ENCODE measurements at places on chromosomes 13 and 19. TPM values are rescaled to one million over a fixed set of nuclear protein-coding genes. Genes with fewer than 3 reads are reported as not detected.

FAM83E gene
- 0.46 TPM for total RNA-seq

FARP1 gene
- total RNA-seq = 30.6 TPM

OR7D2 gene
- not detected for total RNA-seq

KLF12 gene
- 4.7 TPM for total RNA-seq

PTGIR gene
- total RNA-seq = 3.0 TPM

GAPDHS gene
- not detected for total RNA-seq

TEX101 gene
- total RNA-seq = not detected

CCNA1 gene
- total RNA-seq = 1.4 TPM

UBL3 gene
- total RNA-seq = 8.4 TPM

GAS6 gene
- total RNA-seq = 125 TPM
